Activated T-cell treated with anti-CD3 and anti-CD28 coated beads for 1 hour (primary cell): ENCODE measurements at places on chromosomes 12 and 14.

DNA sequence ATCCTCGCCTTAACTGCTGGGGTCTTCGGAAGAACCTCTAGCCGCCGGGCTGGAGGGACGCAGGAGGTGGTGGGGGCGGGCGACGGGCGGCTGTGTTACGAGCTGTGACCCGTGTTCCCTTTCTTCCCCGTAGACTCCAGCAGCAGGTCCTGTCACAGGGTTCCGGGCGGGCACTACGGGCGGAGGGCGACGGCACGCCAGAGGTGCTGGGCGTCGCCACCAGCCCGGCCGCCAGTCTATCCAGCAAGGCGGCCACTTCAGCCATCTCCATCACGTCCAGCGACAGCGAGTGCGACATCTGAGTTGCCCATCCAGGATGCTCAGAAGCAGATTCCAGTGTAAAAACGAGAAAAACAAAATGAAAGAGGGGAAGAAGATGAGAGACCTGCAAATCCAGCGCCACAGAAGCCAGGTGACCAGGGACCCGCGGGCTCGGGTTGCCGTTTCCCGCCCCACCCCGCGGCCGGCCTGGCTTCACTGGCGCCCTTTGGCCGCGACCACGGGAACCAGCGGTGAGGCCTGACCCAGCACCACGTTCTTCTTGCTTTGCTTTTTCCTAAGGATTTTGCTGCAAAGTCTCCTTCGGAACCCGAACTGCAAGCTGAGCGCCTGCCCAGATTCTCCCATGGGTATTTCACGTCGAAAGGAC is 2.1 kb downstream of the SIX6 start:
- DNase-seq = no peak

DNA sequence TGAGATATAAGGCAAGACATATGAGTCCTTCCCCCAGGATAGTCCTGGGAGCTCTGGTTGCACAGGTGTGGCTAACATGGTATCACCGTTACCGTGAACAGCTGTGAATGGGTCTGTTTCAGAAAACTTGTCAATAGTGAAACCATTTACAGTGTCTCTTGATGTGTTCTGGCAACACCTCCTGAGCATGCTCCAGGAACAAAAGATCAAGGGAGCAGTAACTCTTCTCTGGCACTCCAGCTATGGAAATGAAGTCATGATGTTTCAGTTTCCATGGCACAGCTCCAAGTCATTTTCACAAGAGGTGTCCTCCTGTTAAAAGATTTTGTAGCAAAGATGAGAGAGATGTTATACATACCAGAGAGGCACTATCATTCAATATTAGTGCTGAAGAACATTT is 253.7 kb downstream of the SNAPC1 start:
- DNase-seq = no peak

- no peak for DNase-seq
Observed at GRCh38 chr12:26422839-26423398, 227.5 kb downstream of the SSPN start.

GRCh38 chr14:96016501-96017160 is 22.5 kb upstream of the C14orf132 start:
- DNase-seq = no peak

GRCh38 chr14:88323086-88323522 is at the start of gene KCNK10:
Gene KCNK10 (minus strand): TSS chr14:88323269. CDS start chr14:88322798, 471 bp downstream.
- no peak for DNase-seq

GRCh38 chr14:30874999-30875787 is 834 bp downstream of the COCH start:
- DNase-seq = no peak
